NK-92 treated with Interleukin-12 subunit alpha and Interleukin-12 subunit beta, amount 100 ng/mL, for 24 hours (cell line): ENCODE measurements at places on chromosomes 16 and 17.
A peak's percentile ranks its signal among the peaks of the same experiment; 100 is the strongest.

GRCh38 chr16:2751577-2752034 lies 832 bp upstream of the SRRM2 start:
- peak; percentile 84 for DNase-seq

DNA sequence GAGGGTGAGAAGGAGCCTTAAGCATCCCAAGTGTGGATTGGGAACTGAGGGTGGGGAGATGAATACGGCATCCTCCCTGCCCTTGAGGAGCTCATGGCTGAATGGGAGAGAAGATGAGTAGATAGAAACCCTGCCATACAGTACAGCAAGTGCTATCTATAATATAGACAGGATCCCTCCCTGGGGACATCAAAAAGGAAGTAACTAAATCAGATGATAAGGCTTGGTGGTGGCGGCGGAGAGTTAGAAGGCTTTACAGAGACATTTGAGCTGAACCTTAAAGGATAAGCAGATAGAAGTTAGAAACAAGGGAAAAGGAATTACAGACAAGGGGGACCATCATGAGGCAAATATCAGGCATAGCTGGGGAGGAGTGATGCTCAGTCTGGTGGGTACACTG lies 67.5 kb upstream of the TMEM132E start:
- no peak for DNase-seq

- no peak for DNase-seq
Measured at GRCh38 chr16:86200722-86201121, 301.8 kb downstream of the IRF8 start.

DNA sequence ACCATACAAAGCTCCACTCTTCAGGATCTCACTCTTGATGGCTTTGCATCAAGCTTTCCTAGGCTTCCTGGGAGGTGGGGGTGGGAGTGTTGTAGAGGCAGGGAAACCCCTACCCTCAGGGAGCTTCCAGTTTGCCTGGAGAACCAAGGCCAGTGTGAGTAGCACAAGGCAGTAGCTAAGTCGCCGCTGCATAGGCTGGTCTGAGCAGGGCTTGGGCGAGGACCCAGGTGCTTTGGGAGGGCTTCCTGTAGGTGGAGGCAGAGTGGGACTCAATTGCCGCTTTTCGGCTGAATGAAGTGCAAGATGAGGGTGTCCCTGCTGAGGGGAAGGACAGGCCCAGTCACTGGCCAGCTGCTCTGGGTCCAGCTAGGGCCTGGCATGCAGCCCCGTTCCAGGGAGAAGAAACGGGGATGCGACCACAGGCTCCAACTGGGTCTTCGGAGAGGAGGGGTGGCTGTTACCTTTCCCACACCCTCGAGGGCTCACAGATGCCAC lies 3.9 kb downstream of the CD79B start:
- DNase-seq: no peak

GRCh38 chr16:81732699-81733098 lies 46.4 kb upstream of the PLCG2 start:
- no peak for DNase-seq

- DNase-seq: no peak
Measured at GRCh38 chr16:4342866-4343744, 8.0 kb downstream of the PAM16 start.

- DNase-seq: no peak
Measured at GRCh38 chr17:62911114-62911513, 54.9 kb upstream of the TANC2 start.

DNA sequence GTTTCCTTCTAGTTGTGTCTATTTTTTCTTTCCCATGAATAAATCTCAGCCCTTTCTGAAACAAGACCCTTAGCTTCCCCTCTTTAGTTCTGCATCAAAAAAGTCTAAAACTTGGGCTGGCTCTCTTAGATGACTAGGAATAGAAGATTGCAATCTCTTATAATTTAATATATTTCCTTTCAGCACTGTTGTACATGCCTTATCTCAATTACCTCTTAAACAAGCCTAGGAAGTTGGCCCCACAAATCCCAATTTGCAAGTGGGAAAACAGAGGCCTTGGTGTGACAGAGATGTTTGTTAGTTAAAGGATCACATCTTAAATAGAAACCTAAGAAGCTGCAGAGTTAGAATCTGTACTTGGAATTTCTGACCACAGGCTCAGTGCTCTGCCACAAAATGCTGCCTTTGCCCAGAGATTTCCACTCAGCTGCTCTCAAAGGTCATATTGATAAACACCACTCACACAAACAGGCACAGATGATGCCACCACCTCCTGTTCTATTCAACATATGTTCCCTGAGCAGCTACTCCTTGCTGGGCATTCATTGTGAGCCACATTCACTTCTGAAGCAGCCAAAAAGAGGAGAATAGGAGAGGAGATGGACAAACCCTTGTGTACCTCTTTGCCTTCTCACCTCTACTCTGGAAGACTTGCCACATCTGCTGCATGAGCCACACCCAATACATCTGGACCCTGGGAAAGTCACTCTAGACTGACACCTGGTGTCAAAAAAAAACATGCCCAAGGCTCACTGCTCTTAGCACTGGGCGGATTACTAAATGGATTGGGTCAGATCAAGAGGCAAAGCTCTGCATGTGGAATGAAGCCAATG lies 5.5 kb downstream of the CCDC182 start:
- peak; percentile 7 for DNase-seq

DNA sequence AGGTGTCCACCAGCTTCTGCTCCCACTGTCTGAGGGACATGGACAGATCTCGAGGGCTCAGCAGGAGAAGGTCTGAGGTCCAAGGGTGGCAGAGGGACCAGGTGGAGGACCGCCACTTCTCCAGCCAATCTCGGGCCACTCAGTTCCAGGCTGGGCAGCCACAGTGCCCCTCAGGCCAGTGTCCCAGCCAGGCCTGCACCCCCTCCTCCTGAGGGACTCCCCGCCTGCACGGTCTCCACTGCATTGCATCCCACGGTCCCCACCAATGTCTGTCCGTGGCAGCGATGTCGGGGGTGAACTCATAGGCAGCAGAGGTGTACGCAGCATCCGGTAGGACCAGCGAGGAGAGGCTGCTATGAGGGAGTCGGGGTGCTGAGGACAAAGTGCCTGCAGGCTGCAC lies 64.2 kb upstream of the DOC2B start:
- no peak for DNase-seq

GRCh38 chr17:69856946-69857345 lies 218.1 kb upstream of the KCNJ16 start:
- DNase-seq: no peak

GRCh38 chr17:37134050-37134449 lies 185.3 kb downstream of the AATF start:
- DNase-seq: no peak
